ENCODE measurements at places on chromosomes 5 and 9. TPM values are rescaled to one million over a fixed set of nuclear protein-coding genes. Genes with fewer than 3 reads are reported as not detected.

GRCh38 chr9:131292937-131293336 is 3.4 kb downstream of the PLPP7 start:
- DNase-seq: no peak

DNA sequence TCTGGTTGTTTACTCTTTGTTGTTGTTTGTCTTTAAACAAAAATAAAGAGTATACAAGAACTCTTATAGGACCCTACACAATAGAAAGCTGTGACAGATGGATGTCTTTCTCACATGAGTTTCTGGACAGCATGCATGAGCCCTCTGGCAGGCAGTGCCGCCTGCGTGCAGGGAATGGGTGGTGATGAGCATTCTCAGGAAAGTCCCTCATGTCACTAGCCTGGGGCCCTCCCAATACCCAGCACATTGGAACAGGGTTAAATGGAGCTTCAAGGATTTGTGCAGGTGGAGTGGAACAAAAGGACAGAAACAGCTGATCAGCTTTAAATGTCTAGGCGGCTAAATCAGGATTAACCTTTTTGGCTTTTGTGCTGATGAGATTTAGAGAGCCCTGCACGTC is 181.0 kb upstream of the CD180 start:
- DNase-seq: no peak

DNA sequence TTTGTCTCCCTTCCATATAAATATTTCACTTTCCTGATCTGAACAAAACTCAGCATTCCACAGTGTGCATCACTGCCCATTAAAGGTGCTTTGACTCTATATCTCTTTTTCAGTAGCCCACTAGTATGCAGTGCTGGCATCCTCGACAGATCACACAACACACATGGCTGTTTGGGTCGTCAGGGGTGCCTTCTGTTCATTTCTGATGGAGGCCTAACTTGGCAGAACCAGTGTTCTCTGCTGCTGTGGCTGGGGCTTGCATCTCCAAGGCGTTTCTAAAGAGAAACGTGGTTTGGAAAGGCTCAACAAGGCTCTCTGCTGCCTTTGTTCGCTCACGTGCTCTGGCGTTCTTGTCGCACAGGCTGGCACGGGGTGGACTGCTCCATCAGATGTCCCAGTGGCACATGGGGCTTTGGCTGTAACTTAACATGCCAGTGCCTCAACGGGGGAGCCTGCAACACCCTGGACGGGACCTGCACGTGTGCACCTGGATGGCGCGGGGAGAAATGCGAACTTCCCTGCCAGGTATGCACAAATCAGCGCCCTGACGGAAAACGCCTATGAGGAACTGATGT is 97.7 kb upstream of the PRRC1 start:
- no peak for DNase-seq

Gene DENND1A
- total RNA-seq: 21.4 TPM

GRCh38 chr9:124697326-124698200 is 73.5 kb downstream of the NR6A1 start:
- peak; percentile 61 for DNase-seq

DNA sequence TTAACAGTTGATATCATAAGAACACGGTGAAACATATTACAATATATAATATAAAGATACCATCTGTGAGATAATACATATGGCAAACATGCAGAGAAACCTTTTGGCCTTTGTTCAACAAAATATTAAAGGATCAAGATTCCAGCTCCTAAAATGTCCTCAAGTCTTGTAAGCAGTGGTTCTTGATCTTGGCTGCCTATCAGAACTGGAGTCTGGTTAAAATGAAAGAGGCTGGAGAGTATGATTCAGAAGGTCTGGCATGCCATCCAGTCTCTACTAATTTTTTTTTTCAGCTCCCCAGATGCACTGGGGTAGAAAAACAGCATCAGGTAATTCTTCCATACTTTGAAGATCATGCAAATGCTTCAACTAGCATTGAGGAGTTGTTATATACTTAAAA is 83.2 kb downstream of the TNC start:
- peak; percentile 90 for DNase-seq

DNA sequence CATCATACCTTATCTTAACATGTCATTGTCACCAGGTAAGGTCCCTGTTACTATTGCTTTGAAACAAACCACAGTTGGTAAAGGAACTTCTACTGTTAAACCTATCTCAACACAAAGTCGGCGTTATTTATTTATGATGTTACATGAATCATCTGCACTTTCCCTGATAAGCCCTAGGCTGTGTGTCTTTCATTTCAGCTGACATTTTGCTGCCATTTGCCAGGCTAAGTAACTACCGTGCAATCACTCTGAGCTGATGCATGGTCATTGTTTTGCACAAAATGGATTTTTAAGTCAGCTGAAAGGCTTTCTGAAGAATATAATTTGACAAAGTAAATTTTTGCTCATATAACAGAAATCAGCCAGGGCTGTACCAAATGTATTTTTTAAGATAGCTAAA is 546.5 kb downstream of the ZNF608 start:
- DNase-seq: no peak

DNA sequence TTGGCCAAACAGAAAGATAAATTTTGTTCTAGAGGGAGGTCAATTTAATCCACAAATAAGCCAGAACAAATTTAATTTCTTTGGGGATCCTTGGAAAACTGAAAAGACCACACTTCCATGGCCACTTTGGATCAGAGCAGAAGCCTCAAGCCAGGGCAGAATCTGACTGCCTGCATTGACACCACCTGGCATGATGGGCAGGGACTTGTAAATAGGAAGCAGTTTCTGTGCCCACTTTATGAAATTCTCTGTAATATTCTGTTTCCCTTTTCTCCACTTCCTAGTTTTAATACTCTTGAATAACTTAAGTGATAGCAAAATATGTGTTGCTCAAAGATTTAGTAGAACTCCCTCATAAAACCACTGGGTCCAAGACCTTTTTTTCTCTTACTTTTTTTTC is 6.7 kb upstream of the TMEM252 start:
- no peak for DNase-seq

GRCh38 chr5:57492632-57493031 is 10.0 kb upstream of the ACTBL2 start:
- no peak for DNase-seq

DNA sequence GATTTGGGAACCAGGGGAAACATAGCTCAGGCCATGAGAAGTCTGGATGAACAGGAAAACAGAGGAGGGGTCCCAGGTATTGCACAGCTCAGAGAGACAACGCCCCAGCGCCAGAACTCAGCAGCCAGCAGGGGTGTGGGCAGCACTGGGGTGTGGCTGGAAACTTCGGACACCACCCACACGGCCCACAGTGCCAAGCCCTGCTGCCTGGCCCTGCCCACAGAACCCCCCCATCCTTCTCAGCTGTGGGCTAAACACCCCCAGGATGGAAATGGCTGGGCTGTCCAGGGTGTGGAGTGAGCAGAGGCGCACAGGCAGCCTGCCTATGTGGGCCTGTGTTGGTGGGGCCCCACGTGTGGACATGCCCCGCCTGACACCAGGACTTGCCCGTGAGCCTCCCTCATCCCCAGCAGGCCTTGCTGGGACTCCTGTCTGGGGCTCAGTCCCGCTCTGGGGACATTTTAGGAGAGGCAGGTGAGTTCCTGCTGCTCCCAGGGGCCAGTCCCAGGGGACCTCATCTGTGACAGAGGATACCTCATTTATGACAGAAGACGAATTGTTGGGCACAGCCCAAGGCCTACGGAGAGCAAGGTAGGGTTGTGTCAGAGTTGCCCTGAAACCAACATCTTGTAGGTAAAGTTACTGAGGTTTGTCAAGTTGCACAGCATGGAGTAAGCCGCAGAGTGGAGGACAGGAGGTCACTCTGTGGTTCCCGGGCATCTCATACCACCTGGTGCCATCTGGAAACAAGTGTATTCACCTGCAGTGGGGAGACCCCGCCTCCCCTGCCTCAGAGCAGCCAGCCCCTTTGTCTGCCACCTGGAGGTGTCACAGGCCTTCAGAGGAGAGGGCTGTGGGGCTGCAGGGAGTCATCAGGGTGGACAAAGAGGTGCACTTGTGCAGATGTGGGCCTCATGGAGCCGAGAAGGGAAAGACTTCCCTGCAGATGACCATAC is 183.2 kb downstream of the AUH start:
- no peak for DNase-seq

DNA sequence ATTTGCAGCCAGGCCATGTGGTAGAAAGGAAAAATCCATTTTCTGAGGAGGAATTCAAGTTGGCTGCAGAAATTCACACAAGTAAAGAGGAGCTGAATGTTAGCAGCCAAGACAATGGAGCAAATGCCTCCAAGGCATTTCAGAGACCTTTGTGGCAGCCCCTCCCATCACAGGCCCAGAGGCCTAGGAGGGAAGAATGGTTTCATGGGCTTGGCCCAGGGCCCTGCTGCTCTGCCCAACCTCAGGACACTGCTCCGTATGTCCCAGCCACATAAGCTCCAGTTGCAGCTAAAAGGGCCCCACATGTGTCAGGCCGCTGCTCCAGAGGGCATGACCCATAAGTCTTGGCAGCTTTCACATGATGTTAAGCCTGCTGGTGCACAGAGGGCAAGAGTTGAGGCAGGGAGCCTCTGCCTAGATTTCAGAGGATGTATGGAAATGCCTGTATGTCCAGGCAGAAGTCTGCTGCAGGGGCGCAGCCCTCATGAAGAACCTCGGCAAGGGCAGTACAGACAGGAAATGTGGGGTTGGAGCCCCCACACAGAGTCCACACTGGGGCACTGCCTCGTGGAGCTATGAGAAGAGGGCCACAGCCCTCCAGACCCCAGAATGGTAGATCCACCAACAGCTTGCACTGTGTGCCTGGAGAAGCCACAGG is 144.2 kb upstream of the EPB41L4A start:
- no peak for DNase-seq

- DNase-seq: no peak
These were observed 4.0 kb upstream of the CLPTM1L start for GRCh38 chr5:1348986-1349245.

- no peak for DNase-seq
These were observed 71.2 kb downstream of the CWC27 start for GRCh38 chr5:64839936-64840335.
